HCT116 (cell line): ENCODE measurements at places on chromosomes 2 and 18. TPM values are rescaled to one million over a fixed set of nuclear protein-coding genes. Genes with fewer than 3 reads are reported as not detected.

DNA sequence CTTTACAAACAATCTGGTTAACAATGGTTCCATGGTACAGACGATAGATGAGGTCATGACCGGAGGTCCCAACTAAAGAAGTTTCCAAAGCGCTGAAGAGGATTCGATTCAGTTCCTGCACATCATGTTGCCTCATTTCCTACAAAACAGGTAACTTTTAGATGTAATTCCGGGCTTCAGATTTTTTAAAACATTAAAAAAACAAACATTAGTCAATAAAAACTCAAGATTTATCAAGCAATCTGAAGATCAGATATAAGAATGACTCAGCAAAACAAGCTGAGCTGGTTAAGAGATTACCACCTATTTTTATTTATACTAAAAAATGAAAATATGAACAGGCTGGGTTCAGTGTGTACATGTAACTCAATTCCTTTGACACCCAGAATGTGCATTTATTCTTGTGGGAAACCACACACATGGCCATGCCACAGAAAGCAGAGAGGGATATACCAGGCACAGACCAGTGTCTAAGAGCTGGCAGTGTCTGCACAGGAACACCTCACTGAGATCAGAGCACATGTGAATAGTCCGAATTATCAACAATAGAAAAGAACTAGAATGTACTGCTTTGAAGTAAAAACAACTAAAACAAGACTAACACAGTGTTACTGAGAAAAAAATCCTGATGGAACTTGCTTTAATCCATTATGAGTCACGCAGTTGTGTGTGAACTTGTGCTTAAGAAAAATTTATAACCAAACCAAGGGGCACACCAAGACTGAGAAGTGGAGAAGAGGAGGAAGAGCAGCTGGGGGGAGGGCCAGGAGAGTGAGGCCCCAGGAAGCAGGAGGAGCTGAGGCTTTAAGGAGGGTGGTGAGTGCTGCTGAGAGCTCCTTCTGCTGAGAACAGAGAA is 9.5 kb downstream of the USP40 start:
- no peak for DNase-seq

GRCh38 chr18:32021756-32022564 is 3.3 kb downstream of the RNF125 start:
- DNase-seq, result no peak

The C2orf81 gene
- total RNA-seq, result 6.5 TPM

GRCh38 chr2:196205011-196205766 is 33.8 kb upstream of the STK17B start:
- DNase-seq, result no peak

GRCh38 chr2:94759211-94759610 is 112.0 kb upstream of the TEKT4 start:
- DNase-seq, result peak; percentile 23

DNA sequence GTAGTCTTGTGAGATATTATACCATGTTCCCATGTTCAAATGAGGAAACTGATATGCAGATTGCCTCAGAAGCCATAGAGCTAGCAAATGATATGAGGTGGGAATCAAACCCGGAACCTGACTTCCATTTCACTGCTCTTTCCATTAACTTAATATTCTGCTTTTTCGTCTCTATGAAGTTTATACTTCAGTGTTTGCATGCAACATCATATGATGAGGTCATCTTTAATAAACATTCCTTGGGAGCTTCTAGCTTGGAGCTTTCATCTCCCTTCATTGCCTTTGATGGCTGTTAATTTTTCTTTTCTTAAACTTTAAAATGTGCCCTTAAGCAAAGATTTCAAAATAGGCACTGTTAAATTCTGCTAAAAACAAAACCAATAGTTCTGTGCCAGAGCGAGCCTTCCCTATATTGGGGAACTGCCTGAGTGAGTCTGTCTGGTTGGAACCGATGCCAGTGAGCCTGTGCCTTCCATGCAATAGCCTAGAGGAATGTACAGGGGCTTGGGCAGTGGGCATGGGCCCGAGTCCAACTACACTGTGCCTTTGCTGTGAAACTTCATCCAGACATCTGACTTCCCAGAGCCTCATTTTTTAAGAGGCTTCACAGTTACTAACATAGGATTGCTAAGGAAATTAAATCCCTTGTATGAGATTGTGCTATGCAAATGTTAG is 91.1 kb upstream of the TMEM200C start:
- no peak for DNase-seq

DNA sequence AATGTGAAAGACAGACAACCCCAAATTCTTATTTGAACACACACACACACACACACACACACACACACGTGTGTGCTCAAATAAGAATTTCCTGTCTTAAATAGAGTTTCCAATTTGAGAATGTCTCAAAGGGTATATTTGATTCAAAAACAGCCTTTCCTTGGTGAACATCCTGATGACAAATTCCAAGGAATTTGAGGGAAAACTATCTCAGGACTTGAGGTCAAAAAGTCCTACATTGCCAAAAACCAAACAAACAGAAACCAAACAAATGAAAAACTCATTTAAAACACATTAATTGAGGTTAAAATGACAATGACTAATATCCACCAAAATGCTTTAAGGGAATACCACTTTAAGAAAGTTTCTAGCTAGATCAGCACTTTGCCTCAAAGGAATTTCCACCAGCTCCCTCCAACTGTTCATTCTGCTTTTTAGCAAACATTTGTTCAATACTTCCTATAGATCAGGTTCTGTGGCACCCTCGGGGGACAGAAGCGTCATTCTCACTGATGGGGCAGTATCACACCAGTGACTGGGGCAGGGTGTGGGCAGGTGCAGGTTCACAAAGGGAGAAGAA is 232.1 kb upstream of the TRIB2 start:
- no peak for DNase-seq

- peak; percentile 57 for DNase-seq
Observed at GRCh38 chr2:30511122-30512083, 64.4 kb downstream of the LCLAT1 start.

DNA sequence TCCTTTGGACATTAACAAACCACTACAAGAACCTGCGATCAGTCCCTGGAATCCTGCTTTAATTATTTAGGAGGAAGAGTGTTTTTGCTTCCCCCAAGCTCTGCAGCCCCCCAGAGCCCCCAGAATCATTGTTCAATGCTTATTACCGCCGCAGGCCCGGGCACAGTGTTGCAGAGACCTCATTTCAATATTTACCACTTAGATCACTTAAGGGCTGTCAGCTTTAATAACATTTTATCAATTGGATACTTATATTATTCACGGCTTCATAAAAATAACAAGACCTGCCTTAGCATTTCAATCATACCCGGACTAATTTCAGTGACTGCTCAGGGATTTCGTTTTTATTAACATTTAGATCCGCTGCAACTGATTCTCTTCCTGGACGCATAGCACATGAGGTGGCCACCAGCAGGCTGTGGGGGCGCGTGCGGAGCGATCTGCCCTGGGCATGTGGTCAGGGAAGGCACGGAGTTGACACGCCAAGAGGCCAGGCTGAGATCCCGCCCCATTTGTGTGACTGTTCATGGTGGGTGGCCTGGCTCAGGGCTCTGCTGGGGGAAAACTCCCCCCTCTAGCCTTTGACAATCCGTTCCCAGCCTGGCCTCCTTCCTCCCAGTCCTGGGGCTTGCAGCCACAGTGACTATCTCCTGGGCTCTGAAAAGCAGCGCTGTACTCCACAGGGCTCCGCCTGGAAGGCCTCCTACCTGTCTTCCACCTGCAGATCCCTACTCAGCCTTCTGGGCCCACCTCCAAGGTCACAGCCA is 267.6 kb downstream of the SRBD1 start:
- no peak for DNase-seq

DNA sequence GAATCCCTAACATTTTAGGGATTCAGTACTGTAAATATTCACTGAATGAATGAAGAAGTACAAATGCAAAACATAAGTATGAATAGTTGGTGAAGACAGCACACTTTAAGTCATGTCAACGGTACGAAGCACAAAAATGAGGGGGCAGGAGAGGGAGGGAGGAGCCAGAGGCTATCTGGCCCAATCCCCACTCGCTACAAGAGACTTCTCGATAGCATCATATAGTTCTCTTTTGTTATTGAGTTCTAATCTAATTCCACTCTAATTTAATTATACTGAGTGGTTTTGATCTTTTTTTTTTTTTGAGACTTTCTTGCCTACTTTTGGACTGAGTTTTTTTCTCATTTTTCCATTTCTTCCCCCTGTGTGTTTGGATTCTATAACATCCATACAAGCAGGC is 152.2 kb upstream of the REV1 start:
- no peak for DNase-seq

The CDCA7 gene
- 57.9 TPM for total RNA-seq

The EPB41L3 gene
- total RNA-seq, result 0.34 TPM

The RAB6C gene
- total RNA-seq, result not detected

DNA sequence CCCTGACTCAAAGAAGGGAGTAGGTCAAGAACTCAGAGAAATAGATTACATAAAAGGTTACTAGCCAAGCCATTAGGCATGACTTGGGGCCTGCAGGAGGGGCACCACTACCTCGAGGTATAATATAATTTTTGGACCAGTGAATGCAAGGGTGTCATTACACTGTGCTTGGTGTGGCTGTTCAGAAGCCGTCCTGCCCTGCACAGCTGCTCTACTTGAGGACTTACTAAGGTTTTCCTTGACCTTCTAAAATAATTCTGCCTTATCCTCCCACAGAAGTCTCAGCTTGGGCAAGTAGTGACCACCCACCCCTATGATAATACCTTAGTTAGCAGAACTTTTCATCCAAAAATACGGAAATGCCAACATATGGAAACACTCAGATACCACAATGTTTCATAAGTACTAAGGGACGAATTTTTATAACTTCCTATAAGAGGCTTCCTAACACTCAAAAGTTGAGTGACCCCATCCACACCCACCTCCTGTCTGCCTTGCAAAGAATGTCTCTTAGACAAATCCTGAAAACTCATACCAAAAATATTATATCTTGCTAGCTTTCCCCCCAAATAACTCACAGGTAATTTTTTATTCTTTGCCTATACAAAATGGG is 17.7 kb upstream of the ATG16L1 start:
- no peak for DNase-seq

- DNase-seq, result no peak
Observed at GRCh38 chr2:176415174-176415895, 146.1 kb downstream of the MTX2 start.

DNA sequence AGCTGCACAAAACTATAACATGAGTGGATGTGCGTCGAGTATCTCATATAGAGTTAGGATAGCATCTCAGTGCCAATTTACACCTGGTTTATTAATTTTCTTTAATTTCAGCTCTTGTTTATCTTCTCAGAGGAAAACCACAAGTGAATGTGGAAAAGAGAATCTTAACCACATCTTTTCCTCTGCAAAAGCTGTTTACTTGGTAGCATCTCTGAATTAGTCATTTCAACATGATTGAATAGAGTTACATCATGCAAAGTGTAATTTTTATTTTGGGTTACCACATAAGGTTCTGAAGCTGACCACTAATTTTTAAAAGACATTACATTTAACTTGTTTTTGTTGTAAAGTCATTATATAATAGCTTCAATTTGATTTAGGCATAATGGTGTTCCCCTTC is 83.8 kb upstream of the FAM237A start:
- no peak for DNase-seq

The NEUROD1 gene
- total RNA-seq, result not detected
